ENCODE measurements at places on chromosomes 12 and 14. TPM values are rescaled to one million over a fixed set of nuclear protein-coding genes. Genes with fewer than 3 reads are reported as not detected.

GRCh38 chr12:38890102-38890855 lies 15.1 kb downstream of the CPNE8 start:
- no peak for DNase-seq

- no peak for DNase-seq
Observed at GRCh38 chr14:29126361-29126760, 359.8 kb downstream of the FOXG1 start.

GRCh38 chr14:75494896-75495295 lies 27.4 kb upstream of the BATF start:
- DNase-seq = no peak

- no peak for DNase-seq
Observed at GRCh38 chr12:92628476-92628875, 74.3 kb upstream of the PLEKHG7 start.

GRCh38 chr14:24700511-24700910 lies 66.5 kb upstream of the GZMB start:
- no peak for DNase-seq

- no peak for DNase-seq
Observed at GRCh38 chr12:1073652-1074051, 82.6 kb downstream of the ERC1 start.

GRCh38 chr14:103031956-103032355 lies 25.4 kb downstream of the CDC42BPB start:
- DNase-seq = no peak

GPN3 gene
- 2.7 TPM for total RNA-seq

DNA sequence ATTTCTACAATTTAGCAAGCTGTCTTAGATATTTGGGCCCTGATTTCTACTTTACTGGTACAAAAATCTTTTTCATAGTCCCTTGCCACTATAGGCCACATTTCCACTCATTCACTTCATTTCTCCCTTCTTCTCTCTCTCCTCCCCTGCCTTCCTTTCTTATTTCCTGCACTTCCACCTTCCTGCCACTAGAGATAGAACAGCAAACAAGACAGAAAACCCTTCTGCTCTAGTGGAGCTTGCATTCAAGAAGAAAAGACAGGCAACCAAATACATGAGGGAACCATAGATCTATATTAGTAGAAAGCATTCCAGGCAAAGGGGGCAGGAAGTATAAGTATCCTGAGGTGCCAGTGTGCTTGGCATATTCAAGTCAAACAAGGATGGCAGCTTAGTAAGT lies 623.5 kb downstream of the FLRT2 start:
- no peak for DNase-seq

DNAJC22 gene
- total RNA-seq = not detected

- DNase-seq = no peak
Observed at GRCh38 chr14:104734991-104735779, 11.2 kb downstream of the ADSS1 start.

GRCh38 chr12:48994224-48995085 lies 4.7 kb downstream of the DDN start:
- no peak for DNase-seq

- no peak for DNase-seq
Observed at GRCh38 chr14:65438266-65438933, 25.9 kb downstream of the FUT8 start.

GRCh38 chr12:8953773-8954402 lies 4.4 kb upstream of the M6PR start:
- peak; percentile 45 for DNase-seq

CLEC4C gene
- 0.39 TPM for total RNA-seq

- no peak for DNase-seq
Observed at GRCh38 chr12:4302881-4303280, 18.1 kb upstream of the TIGAR start.

LRP1-AS gene
- not detected for total RNA-seq

GRCh38 chr14:60618241-60618640 lies 31.0 kb downstream of the SIX1 start:
- no peak for DNase-seq

ARHGEF40 gene
- 1.3 TPM for total RNA-seq

- no peak for DNase-seq
Observed at GRCh38 chr12:84421103-84421502, 491.5 kb downstream of the SLC6A15 start.

DNA sequence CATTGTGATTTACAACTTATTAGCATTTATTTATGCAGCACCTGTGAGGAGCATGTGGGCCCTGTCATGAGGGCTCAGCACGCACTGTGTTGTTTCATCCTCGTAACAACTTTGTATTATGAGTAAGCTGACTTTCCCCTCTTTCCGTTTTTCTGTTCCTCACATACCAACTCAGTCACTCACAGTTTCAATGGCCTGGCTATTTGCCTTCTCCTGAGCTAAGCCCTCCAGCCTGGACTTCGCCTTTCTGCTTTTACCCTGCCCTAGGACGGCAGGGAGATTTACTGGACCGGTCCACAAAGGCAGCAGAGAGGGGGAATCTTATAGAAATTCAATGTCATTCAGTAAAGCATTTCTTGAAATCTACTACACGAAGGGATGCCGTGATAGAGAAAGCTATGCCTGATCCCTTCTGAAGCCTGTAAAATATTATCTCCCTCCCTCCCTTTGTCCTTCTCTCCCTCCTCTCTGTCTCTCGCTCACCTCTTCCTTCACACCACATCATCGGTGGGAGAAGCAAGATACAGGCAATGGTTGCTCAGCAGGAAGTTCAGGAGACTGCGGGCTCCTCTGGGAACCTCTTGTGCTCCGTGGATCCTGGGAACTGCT lies 219.2 kb upstream of the TBX3 start:
- no peak for DNase-seq

AICDA gene
- not detected for total RNA-seq

PROX2 gene
- total RNA-seq = not detected

EPYC gene
- not detected for total RNA-seq

- no peak for DNase-seq
Observed at GRCh38 chr14:72514660-72515025, 379.3 kb downstream of the DPF3 start.

GRCh38 chr14:39181026-39181692 lies 6.1 kb downstream of the PNN start:
- no peak for DNase-seq

GRCh38 chr14:29930283-29930682 lies 2.6 kb upstream of the PRKD1 start:
- no peak for DNase-seq

DNA sequence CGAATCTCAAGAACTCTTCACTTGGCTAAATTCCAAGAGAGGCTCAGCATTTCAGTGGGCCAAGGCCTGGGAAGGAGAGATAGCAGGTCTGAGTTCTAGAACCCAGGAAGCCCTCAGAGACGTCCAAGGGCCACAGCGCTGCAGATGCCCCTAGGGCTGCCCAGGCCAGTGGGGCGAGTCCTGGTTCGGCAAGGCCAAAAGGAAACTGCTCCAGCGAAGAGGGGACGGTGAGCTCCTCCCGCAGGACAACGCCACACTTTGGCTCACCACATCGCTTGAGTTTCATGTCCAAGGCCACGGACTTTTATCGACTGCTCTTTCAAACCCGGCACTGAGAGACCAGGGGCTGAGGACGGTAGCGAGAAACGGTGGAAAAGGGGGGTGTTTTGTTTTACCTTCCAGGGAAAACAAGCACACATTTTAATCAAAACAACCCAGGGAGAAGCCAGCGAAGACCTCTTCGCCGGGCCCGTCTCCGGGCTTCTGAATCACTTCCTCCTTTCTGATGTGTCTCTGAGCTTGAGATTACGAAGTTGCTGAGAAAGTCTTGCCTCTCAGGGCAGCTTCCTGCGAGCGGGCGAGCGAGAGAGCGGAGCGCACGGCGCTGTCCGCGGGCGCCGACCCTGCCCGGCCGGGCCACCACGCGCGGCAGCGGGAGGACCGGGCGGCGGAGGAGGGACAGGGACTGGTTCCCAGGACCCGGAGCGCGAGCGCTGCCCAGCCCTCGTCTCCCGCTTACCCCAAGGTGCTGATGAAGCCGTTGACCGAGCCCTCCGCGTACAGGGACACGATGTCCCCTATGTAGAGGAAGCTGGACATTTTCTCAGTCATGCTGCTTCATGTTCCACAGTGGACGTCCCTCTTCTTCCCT lies 808 bp downstream of the ITPR2 start:
- peak; percentile 55 for DNase-seq

DEPDC4 gene
- total RNA-seq = 0.27 TPM

Measured in CD4-positive, alpha-beta T cell (primary cell).